ENCODE measurements at places on chromosomes 2 and 18.
A peak's percentile ranks its signal among the peaks of the same experiment; 100 is the strongest.

DNA sequence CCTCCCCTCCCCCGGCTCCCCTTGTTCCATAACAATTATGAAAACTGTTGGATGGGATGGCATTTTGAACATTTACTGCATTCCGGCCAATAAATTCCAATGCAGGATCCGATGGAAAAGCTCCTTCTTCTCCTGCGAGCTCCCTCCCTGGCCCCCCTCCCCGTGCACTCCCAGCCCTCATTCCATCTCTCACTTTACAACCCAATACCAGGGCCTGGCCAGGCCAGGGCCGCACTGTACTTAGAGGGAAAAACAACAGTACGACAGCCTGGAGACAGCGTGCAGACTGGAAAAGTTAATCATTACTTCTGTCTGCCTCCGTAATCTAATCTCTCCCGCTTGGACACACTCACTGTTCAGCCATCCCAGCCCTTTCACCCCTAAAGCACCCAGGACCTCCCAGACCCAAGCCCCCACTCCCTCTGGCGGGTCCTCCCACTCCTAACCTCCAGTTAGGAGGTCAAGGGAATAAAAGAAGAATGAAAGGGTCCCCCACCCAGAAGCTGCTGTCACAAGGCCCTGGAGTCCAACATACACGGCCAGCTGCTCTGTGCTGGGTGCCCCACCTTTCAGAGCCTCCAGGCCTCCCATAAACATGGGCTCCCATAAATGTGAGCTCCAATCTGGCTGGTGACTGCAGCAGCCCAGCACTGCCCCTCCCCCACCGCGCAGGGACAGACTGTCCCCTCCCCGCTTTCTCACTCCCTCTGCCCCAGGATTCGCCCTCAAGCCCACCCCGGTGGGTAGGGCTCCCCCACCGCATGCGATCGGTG is 20.6 kb downstream of the SMAD7 start:
- DNase-seq, result no peak

DNA sequence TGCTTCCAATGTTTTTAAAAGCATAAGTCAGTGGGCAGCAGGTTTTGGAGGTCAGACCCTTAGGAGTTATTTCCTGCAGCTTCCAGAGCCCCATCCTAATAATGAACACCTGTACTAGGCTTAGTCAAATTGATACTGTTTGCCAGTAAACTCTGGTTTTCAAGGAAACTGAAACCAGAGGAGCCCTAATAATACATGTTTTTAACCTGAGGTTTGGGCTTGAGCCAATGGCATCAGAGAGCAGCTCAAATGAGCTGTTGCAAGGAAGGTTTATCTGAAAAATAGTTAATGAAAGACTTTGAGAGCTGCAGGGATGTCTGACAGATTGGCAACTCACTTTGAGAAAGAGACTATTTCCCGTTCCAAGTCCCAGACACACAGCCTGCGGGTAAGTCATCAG is 54.6 kb downstream of the DCC start:
- DNase-seq, result no peak

DNA sequence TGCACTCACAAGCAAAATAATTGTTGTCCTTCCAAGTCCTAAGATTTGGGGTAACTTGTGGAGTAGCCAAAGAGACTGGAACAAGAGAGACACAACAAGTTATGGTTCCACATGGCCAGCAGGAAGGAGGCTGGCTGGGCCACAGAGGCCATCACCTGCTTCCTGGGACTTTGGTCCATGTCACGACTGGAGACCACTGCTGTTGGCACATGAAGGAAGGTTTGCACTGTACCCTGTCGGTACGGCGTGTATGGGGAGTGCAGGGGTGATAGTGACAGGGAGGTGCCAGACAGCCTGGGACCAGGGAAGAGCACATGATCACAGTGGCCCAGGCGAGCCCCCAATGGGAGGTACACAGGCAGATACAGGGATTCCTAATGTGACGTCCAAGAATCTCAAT is 15.5 kb downstream of the SLC66A2 start:
- DNase-seq, result no peak

GRCh38 chr18:32177530-32177929 is 12.3 kb upstream of the MEP1B start:
- DNase-seq, result no peak

DNA sequence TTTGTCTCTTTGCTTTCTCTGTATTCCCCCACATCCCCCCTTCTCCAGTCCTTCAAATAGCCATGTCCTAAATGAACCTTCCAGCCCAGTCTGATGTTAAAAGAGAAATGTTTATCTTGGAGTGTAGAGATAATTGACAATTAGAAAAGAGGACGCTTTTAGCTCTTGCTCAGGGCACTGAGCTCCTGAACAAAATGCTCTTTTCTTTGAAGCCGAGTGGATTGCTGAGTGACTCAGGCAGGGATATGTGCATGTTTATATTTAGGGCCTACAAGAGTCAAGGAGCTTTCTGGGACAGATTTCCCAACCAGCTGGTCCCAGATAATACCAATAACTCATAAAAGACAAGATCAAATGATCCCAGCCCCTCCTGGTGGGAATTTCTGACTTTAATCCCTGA is 88.0 kb upstream of the SETBP1 start:
- peak; percentile 53 for DNase-seq

- no peak for DNase-seq
Measured at GRCh38 chr2:165693838-165694237, 100.2 kb downstream of the GALNT3 start.

- DNase-seq, result peak; percentile 2
Measured at GRCh38 chr2:19462256-19462645, 103.8 kb upstream of the OSR1 start.

- no peak for DNase-seq
Measured at GRCh38 chr2:60676706-60677330, 79.2 kb upstream of the PAPOLG start.

DNA sequence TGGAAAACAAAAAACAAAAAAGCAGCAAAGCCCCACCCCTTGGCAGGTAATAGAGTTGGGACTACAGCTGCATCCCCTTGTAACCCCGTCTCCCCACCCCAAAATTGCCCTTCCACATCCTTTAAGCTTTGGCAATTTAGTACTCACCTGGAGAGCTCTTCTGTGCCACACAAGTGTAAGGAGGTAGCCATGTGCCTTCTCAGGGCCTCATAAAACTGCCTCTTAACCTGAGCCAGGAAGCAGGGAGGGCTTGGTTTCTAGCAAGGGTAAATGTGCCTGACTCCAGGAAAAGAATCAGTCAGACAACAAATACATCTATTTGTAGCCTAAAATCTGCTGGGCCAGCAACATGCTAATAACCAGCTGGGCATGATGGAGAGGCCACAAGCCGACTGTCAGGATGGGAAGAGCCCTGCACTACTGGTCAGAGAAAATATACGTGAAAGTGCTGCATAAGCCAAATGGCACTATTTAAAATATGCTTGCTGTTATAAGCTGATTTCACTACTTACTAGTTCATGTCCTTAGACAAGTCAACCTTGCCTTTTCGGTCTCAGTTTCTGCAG is 46.3 kb downstream of the NOP58 start:
- DNase-seq, result no peak

DNA sequence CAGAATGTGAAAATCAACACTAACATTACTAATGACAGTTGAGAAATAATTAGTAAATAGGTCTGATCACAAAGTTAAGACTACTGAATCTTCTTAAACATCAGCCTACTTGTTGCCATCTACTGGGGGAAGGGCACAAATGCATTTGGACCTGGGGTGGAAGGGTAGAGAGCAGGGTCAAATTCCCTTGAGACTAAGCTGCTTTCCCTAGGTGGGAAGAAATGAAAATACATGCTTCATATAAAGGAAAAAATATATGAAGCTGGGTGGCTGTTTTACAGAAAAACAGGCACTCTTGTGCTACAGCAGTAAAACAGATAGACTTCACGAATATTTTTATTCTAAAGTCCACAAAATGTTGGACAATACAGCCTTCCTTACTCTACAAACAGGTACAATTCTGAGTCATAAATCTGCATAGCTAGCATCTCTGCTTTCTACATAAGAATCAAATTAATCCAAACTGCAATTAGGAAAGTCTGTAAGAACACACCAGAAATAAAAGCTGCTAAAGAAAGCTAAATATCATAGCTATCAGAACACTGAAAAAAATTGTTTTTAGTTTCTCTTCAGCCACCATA is 10.9 kb downstream of the TRIP12 start:
- DNase-seq, result no peak

DNA sequence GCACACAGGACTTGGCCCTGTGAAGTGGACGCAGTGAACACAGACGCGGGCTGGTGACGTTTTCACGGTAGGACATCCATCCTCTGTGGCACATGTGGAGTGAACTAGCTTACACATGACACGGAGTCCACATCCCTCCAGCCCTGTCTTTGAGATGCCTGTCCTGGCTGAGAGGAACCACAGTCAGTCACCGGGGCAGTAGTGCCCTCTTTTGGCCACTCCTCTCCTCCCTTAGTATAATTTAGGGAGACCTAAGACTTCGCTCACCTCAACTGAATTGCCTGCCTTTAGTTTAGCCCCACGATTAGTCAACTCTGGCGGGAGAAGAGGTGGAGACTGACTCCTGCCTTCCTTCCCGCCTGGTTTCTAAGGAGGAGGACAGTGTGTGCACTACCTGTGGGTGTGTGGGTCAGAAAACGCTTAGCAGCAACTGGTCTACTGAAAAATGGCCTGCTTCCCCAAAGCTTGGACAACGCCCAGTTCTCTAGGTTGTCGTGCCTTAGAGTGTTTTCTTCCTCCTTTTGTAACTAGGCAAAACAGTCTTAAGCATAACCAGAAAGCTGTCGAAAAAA is 70.6 kb downstream of the MBP start:
- DNase-seq, result no peak

GRCh38 chr18:22296304-22296703 is 121.4 kb downstream of the CTAGE1 start:
- DNase-seq, result no peak

DNA sequence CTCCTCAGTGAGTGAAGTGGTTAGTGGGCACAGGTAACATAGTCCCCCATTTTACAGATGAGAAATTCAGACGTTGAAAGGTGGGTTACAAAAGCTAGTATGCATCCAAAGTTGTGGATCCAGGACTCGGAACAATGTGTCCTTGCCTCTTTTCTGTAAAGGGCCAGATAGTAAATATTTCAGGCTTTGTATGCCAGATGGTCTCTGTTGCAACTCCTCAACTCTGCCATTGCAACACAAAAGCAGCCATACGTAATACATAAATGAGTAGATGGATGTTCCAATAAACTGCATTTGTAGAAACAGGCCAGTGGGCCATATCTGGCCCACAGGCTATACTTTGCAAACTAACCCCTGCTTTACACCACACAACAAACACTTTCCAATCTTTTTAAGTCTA is 166.6 kb upstream of the PKDCC start:
- DNase-seq, result no peak

DNA sequence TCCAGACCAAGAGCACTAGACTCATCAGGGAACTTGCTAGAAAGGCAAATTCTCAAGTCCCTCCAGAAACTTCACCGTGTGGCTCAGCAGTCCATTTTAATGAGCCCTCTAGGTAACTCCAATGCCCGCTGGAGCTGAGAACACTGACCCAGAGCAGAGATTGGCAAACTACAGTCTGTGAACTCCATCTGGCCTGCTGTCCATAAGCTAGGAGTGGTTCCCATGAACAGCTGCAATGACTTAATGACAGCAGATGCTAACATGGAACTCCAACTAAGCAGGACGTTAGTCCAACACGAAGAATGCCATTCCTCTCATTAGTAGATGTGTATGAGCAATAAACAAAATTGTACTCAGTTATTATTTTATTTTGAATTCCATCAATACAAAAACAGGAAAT is 371.9 kb downstream of the STK39 start:
- DNase-seq, result no peak

- DNase-seq, result no peak
Measured at GRCh38 chr2:139916822-139917221, 1136.6 kb upstream of the NXPH2 start.

DNA sequence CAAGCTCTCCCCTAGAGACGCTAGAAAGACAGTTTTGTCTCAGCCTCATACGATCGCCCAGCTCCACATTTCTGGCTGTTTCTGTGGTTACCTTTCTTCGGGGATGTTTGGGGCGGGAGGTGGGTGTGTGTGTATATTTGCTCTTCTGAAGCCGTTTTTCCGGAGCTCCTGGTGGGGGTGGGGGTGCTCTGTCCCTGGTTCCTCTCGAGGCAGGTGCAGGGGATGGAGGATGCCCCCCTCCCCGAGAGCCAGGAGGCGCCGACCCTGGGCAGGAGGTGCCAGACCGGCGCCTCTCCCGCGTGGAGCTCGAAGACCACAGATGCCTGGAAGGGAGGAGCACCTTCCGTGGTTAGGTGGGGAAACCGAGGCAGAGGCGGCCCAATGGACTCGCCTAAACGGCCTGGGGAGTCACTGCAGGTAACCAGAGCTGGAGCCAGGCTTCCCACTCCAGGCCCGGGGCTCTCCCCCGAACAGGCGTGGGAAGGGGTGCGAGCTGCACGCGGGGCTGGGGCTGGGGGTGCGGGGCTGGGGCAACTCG is 694 bp upstream of the HPCAL1 start:
- DNase-seq, result no peak

GRCh38 chr18:58227361-58227930 is 183.4 kb downstream of the NEDD4L start:
- no peak for DNase-seq

GRCh38 chr2:10094271-10094814 is 14.1 kb upstream of the CYS1 start:
- DNase-seq, result no peak

DNA sequence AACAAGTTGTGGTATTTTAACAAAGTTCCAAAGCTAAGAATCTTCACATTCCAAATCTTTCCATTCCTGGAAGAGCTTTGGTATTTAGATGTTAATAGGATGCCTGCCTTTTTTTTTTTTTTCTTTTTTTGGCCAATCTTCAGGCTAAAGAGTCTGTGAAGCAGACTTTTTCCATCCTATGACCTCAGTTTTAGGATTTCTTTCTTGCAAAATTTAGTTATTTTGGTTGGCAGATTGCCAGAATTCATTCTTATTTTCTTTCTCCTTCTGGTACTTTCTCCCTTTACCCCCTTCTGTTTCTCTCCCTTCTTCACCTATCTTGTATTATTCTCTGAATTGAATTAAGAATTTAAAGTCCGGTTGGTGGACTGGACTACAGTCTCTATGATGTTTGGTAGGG is 217.8 kb upstream of the REV1 start:
- no peak for DNase-seq

GRCh38 chr2:197809064-197809463 is 4.7 kb downstream of the PLCL1 start:
- no peak for DNase-seq

DNA sequence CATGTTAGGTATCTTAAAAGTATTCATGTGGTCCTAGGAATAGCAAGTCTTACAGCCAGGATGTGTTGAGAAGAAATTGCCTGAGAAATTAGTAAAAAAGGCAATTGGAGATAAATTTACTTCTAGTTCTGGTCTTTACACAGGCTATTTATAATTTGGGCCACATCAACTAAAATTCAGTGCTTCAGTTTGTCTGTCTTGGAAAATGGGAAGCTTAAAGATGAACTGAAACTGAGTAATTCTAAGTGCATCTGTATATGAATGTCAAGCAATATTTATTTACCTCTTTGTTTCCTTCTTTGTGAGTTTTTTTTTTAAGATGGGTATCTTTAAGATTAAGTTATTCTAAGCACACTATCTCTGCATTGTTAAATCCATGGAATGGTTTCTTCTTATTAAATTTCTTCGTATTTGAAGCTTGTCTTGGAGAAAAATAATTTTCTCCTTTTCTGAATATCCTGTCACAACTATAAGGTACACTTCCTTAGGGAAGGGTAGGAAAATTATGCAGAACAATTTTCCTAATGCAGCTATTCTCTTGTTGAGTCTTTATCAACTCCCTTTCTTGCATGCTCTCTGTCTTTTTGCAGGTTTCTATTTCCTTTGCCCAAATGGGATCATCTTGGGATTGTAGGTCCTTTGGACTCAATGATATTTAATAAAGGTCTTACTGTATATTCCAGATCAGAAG is 39.7 kb upstream of the MMADHC start:
- no peak for DNase-seq

All from skeletal muscle cell (primary cell).